Tibial nerve (tissue), 4 donors: ENCODE measurements at places on chromosomes 3 and 15. TPM values are rescaled to one million over a fixed set of nuclear protein-coding genes. Genes with fewer than 3 reads are reported as not detected.
A peak's percentile ranks its signal among the peaks of the same experiment; 100 is the strongest.

DNA sequence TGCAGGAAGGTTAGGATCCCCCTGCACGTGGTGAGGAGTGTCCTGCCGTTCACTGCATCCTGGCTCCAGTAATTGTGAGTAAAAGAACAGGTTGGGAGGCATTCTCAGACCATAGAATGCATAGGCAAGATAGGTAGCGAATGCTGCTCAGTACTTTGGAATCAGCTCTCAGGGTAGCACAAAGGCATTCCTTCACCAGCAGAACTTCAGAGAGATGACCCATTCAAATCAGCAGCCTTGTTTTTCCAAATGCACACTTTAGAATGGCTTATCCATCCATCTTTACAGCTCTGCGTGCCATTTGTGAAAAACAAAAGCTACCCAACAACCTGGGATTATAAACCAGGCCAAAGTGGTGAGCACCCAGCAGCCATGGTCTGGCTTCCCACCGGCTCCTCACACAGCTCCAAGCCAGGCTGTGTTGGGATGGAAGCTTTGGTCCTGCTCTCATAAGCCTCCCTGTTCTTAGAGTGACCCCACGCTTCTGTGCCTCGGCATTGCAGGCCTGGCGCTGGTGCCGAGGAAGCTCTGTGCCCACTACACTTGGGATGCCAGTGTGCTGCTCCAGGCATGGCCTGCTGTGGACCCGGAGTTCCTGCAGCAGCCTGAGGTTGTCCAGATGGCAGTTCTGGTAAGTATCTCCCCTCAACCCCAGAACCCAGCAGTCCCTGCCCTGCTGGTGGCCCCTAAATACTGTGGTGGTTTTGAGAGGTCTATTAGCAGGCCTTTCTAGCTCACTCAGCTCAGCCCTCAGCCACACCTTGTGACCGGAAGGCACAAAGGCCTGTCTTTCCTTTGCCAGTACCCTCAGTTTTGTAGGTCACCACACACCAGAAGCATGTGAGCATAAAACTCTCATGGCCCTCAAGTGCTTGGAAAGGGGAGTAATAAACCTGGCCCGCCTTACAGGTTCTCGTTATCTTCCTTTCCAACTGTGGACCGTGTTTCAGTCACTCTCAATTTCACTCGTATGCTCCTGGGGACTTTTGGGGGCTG is 52.9 kb upstream of the LIMD1 start:
- H3K4me1 ChIP-seq = peaks cover 46% of the 10 kb centered on the region
- no peak overlapping the region for H3K27ac ChIP-seq
- peaks cover 2% of the 10 kb centered on the region for H3K36me3 ChIP-seq
- H3K27me3 ChIP-seq = no peaks in the 10 kb centered on the region
- no peak overlapping the region for H3K4me3 ChIP-seq

DNA sequence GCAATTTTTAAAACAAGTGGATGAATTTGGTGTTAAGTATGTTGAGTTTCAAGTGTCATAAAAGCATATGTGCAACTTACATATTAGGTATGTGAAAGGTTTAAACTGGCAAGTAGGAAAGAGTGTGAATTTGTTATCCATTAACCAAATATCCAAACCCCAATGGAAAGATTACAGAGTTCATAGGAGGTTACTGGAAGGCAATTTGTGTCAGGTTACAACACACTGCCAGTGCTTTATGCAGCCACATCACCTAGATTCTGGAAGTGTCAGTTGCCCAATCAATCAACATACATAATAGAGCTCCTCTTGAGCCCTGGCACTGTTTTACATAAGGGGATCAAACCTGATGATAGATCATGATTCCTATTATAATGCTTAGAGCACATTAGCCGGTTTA is 261.0 kb downstream of the ROBO1 start:
- H3K27ac ChIP-seq = no peak overlapping the region
- no peaks in the 10 kb centered on the region for H3K4me1 ChIP-seq
- no peak overlapping the region for H3K4me3 ChIP-seq
- no peaks in the 10 kb centered on the region for H3K27me3 ChIP-seq
- DNase-seq = no peak
- no peaks in the 10 kb centered on the region for H3K36me3 ChIP-seq

- H3K27me3 ChIP-seq = no peaks in the 10 kb centered on the region
- no peak overlapping the region for H3K4me3 ChIP-seq
- DNase-seq = no peak
- H3K36me3 ChIP-seq = no peaks in the 10 kb centered on the region
- peaks cover 25% of the 10 kb centered on the region for H3K4me1 ChIP-seq
Observed at GRCh38 chr3:117278424-117279190, 569.0 kb downstream of the TUSC7 start.

DNA sequence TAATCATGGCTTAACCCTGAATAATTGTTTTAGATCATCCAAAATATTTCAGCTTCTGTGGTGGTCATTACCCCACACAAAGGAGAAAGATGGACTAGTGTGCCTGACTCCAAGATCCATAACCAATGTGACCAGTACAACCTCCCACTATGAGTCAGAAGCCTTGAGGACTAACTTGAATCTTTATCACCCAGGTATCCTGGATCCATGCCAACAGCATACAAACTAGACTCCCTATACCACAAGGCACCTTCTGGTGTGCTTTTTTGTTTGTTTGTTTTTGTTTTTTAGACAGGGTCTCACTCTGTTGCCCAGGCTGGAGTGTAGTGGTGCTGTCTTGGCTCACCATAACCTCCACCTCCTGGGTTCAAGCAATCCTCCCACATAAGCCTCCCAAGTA is 317.7 kb downstream of the VPS13C start:
- no peak overlapping the region for H3K4me3 ChIP-seq
- DNase-seq = no peak
- no peaks in the 10 kb centered on the region for H3K36me3 ChIP-seq
- H3K4me1 ChIP-seq = no peaks in the 10 kb centered on the region
- H3K27ac ChIP-seq = no peak overlapping the region
- H3K27me3 ChIP-seq = no peaks in the 10 kb centered on the region

GRCh38 chr3:188345223-188345622 is 191.3 kb downstream of the LPP start:
- no peak overlapping the region for H3K27ac ChIP-seq
- no peaks in the 10 kb centered on the region for H3K27me3 ChIP-seq
- no peaks in the 10 kb centered on the region for H3K36me3 ChIP-seq
- H3K4me1 ChIP-seq = no peaks in the 10 kb centered on the region
- H3K4me3 ChIP-seq = no peak overlapping the region

GRCh38 chr3:25297667-25298585 is 130.1 kb upstream of the RARB start:
- DNase-seq = no peak
- no peak overlapping the region for H3K4me3 ChIP-seq
- H3K27ac ChIP-seq = no peak overlapping the region
- H3K4me1 ChIP-seq = no peaks in the 10 kb centered on the region
- no peaks in the 10 kb centered on the region for H3K27me3 ChIP-seq

DNA sequence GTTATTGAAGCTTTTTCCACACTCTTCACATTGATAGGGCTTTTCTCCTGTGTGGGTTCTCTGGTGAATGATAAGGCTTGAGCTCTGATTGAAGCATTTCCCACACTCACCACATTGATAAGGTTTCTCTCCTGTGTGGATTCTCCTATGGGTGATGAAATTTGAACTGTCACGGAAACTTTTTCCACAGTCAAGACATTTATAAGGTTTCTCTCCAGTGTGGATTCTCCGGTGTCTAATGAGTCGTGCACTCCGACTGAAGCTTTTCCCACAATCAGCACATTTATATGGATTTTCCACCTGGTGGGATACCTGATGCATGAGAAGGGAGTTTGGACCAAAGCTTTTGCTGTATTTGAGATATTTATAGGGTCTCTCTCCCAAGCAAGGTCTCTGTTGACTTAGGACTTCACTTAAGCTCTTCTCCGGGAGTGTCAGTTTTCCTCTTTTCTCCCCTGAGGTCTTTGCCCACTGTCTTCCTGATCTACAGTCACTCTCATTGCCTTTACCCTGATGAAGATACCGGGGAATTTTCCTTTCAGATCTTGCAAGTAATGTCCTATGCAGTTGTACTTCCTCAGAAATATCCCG is 9.4 kb downstream of the ZSCAN29 start:
- H3K27ac ChIP-seq = no peak overlapping the region
- no peaks in the 10 kb centered on the region for H3K27me3 ChIP-seq
- no peak overlapping the region for H3K4me3 ChIP-seq

DNA sequence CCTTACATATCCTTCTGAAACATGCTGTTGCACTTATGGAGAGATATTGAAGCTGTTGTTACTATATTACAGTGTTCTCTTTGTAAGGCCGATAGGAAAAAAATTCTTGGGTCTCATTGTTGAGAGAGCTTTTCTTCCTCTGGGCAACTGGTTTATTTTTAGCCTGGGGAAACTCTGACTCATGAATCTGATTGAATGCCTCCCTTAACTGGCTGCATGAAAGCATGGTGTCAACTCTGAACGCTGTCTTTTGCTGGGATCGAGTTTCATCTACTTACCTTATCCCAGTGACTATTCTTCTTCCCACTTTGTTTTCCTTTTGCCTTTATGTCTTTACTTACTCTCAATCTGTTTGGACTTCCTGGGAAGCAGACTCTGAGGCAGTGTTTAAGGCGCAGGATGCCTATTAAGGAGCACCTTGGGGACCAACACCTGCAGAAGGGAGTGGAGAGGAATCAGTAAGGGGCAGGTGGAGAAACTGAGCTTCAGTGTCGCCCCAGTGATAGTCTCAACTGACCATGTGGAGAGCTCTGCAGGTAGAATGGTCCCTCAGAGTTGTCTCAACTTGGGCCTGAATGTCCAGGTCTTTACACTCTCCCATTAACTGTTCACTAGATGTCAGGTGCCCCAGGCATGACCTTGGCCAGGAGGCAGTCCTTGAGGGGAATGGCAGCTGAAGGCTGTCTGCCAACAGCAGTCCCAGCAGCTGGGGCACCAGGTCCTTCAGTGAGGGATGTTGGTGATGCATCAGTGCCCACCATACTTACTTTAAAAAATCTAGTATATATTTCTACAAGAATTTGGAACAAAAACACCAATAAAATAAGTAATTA is 88.9 kb upstream of the CCNL1 start:
- no peaks in the 10 kb centered on the region for H3K27me3 ChIP-seq
- no peak overlapping the region for H3K4me3 ChIP-seq
- peaks cover 21% of the 10 kb centered on the region for H3K4me1 ChIP-seq

DNA sequence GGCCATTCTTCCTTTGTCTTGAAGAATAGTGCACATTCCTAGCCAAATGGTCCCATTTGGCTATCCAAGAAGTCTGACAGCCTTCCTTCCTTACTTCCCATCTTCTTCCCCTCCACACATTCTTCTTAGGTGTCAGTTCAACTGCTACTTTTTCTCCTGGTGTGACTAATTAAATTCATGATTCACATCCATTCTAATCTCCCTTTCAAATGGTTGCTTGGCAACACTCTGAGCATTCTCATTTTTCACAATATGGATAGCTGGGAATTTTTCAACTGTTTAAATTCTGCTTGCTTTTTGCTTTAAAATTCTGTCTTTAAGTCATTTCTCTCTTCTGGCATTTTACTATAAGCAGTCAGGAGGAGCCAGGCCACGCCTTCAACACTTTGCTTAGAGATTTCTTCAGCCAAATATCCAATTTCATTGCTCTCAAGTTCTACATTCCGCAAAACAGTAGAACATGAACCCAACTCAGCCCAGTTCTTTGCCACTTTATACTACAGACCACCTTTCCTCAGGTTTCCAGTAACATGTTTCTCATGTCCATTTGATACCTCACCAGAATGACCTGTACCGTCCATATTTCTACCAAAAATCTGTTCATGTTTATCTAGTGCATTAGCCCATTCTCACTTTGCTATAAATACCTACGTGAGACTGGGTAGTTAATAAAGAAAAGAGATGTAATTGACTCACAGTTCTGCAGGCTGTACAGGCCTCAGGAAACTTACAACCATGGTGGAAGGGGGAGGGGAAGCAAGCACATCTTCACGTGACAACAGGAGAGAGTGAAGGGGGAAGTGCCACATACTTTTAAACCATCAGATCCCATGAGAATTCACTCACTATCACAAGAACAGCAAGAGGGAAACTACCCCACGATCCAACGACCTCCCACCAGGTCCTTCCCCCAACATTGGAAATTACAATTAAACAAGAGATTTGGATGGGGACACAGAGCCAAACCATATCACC is 31.9 kb upstream of the MCF2L2 start:
- no peak overlapping the region for H3K27ac ChIP-seq
- no peak overlapping the region for H3K4me3 ChIP-seq
- DNase-seq = no peak
- no peaks in the 10 kb centered on the region for H3K36me3 ChIP-seq
- H3K27me3 ChIP-seq = no peaks in the 10 kb centered on the region

DNA sequence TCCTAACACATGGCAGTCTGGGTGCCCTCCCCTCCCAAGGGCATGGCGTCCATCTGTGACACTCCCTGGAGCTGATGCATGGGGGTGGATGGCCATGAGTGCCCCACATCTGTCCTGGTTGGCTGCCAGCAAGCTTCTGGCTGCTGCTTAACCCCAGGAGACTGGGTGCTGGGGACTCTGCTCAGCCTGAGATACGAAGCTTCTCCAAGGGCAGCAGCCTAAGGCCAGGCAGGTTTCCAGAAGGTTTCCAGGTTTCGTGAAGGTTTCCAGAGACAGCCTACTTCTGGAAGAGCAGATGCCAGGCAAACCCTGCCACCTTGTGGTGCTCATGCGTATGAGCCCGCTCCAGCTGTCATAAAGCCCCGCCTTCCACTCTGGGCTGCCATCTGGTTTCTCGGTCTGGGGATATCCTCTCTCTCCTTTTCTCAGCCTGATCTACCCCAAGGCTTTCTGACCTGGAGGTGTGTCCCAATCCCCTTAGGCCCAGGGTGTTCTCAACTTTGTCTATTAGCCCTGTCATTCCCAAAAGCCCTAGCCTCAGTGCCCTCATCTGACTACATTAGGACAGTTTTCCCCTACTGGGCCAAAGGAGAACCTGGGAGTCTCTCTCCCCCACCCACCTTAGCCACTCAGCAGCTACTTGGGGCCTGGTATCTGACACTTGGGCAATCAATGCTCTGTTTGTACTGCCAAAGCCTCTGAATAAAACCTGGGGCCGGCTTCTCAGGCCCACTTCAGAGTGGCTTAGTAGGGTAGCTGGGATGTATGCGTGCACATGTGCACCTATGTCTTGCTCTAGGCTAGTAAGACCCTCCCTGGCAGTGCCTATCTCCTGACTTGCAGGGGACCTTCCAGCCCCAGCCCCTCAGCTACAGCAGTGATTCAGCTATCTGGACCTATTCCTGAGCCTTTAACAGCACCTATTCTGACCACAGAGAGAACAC is 12.0 kb downstream of the MRPL46 start:
- peak; percentile 28 for DNase-seq
- no peak overlapping the region for H3K4me3 ChIP-seq
- no peak overlapping the region for H3K27ac ChIP-seq
- H3K4me1 ChIP-seq = no peaks in the 10 kb centered on the region
- no peaks in the 10 kb centered on the region for H3K36me3 ChIP-seq

GRCh38 chr15:79897380-79897678 is 515 bp upstream of the MTHFS start:
- H3K27ac ChIP-seq = peak overlapping the region; percentile 95
- H3K36me3 ChIP-seq = no peaks in the 10 kb centered on the region
- H3K4me1 ChIP-seq = no peaks in the 10 kb centered on the region
- DNase-seq = no peak
- no peaks in the 10 kb centered on the region for H3K27me3 ChIP-seq
- peak overlapping the region; percentile 86 for H3K4me3 ChIP-seq

The FBXL22 gene
- total RNA-seq = 2.7 TPM

The SOX14 gene
- total RNA-seq = not detected

The IL20RB gene
- total RNA-seq = 50.6 TPM
